GM23248 (cell line): ENCODE measurements at places on chromosomes 3 and 15.
A peak's percentile ranks its signal among the peaks of the same experiment; 100 is the strongest.

GRCh38 chr3:184588776-184589175 lies 27.2 kb downstream of the EPHB3 start:
- DNase-seq: no peak

DNA sequence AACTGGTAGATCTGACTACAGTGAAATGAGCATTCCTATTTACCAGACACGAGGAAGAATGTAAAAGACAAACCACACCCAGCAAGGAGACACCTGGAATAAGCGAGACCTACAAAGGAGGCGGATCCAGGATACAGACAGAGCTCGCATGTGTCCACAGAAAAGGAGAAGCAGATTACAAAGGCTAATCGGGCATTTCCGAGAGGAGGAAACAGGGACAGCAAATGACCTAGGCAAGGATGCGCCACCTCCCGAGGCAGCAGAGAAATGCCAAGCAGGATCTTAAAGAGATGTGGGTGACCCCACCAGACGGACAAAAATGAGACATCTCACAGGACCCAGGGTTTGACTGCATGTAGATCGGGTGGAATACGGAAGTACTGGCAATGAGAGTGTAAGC lies 63.2 kb upstream of the IQSEC1 start:
- DNase-seq: no peak

DNA sequence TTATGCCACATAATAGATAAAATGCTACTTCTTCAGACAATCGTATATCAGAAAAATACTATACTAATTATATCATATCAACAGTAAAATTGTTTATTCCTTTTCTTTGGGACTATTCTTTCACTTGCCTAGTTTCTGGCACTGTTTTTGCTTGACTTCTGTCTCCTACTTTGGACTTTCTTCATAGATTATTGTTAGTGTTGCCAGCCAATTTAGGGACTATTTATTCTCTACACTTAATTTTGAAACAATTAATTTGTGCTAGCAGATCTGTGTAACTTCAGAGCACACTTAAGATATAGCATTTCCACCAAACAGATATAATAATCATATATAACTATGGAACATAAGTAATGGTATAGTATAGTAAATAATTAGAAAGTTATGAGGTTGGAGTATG lies 305.6 kb downstream of the CADM2 start:
- no peak for DNase-seq

- DNase-seq: peak; percentile 89
Observed at GRCh38 chr3:140898340-140899180, 43.1 kb upstream of the SLC25A36 start.

- peak; percentile 19 for DNase-seq
Observed at GRCh38 chr15:100781061-100781960, 98.3 kb upstream of the ALDH1A3 start.

GRCh38 chr15:60351066-60351465 lies 46.7 kb downstream of the ANXA2 start:
- peak; percentile 63 for DNase-seq

- DNase-seq: peak; percentile 69
Observed at GRCh38 chr3:125141596-125142419, 70.7 kb downstream of the SLC12A8 start.

DNA sequence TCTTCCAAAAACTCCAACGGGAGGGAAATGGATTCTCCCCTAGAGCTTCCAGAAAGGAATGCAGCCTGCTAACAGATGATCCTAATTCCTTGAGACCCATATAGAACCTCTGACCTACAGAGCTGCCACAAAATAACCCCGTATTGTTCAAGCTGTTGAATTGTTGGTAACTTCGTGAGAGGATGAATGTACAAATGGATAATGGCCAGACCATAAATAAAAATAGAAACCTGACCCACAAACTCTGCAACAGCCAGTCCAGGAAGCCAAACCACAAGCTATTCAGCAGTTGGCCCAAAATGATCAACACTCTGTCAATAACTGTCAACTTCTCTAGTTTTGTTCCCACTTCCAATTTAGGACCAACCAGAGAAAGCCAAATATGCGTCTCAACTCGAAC lies 414.0 kb upstream of the ZNF717 start:
- DNase-seq: peak; percentile 16

- no peak for DNase-seq
Observed at GRCh38 chr3:177481329-177481728, 284.0 kb upstream of the TBL1XR1 start.

DNA sequence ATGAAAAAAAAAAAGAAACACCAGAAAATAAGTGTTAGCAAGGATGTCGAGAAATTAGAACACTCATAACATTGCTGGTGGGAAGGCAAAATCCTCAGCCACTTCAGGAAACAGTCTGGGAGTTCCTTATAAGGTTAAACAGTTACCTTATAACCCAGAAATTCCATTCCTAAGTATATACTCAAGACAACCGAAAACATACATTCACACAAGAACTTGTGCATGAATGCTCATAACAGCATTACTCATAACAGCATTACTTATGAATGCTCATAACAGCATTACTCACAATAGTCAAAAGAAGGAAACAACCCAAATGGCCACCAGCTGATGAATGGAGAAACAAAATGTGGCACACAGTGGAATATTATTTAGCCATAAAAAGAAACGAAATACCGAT lies 34.8 kb upstream of the DCP1A start:
- peak; percentile 25 for DNase-seq

GRCh38 chr15:25687689-25688088 lies 175.4 kb downstream of the ATP10A start:
- DNase-seq: no peak

GRCh38 chr3:186589121-186589520 lies 18.6 kb downstream of the DNAJB11 start:
- DNase-seq: peak; percentile 61

GRCh38 chr15:89805241-89806209 lies 9.1 kb downstream of the ANPEP start:
- DNase-seq: no peak

GRCh38 chr3:140568842-140569520 lies 108.9 kb upstream of the TRIM42 start:
- no peak for DNase-seq

DNA sequence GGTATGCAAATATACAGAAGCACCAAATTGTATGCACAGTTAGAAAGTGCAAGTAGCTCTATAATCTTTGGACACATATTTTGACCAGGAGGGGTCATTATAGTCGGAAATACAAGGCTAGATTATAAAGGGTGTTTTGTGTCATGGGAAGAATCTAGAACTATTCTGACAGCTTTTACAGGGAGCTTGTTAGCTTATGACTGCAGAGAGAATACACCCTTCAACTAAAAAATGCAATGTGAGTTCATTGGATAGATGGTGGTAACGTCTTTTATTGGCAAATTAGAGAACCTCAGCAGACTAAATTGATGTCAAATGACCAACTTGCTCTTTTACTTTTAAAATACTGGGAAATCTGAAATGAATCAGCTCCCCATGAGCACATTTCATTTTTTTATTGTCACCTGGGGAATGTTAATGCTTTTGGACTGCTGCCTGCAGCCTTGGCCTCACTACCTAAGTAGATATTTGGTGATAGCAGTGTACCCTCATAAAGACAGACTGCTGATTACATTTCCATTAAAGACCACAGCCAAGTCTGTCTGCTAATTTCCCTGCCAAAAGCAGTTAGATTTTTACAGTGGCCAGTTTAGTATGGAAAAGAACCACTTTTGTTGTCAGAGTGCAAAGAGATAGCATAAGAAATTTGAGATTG lies 515.9 kb upstream of the DPPA4 start:
- DNase-seq: no peak

DNA sequence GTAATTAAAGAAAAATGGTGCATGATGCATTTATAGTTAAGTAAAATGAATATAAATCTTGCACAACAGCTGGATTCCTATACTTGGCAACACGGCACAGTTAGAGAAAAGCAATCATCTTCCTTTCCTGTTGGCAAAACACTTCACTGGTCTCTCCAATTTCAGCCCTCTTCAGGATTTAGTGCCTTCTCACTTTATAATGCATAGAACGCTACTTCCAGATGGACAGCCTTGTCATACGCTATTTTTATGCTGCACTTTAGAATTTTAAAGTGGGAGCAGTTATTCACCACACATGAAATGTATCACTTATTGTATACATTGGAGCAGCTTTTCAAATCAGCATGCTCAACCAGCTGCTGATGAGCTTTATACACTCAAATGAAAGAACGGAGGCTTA lies 194.4 kb upstream of the GBE1 start:
- peak; percentile 23 for DNase-seq

- DNase-seq: no peak
Observed at GRCh38 chr15:33045066-33045810, 149.3 kb downstream of the FMN1 start.

GRCh38 chr3:178672275-178672674 lies 136.0 kb downstream of the KCNMB2 start:
- peak; percentile 13 for DNase-seq

DNA sequence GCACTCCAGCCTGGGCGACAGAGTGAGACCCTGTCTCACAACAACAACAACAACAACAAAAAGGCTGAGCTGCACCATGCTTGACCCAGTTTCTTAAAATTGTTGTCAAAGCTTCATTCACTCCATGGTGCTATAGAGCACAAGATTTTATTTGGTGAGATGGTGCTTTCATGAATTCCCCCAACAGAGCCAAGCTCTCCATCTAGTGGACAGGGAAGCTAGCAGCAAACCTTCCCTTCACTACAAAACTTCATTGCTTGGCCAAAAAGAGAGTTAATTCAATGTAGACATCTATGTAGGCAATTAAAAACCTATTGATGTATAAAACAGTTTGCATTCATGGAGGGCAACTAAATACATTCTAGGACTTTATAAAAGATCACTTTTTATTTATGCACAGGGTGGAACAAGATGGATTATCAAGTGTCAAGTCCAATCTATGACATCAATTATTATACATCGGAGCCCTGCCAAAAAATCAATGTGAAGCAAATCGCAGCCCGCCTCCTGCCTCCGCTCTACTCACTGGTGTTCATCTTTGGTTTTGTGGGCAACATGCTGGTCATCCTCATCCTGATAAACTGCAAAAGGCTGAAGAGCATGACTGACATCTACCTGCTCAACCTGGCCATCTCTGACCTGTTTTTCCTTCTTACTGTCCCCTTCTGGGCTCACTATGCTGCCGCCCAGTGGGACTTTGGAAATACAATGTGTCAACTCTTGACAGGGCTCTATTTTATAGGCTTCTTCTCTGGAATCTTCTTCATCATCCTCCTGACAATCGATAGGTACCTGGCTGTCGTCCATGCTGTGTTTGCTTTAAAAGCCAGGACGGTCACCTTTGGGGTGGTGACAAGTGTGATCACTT lies 2.0 kb downstream of the CCR5 start:
- DNase-seq: peak; percentile 66

DNA sequence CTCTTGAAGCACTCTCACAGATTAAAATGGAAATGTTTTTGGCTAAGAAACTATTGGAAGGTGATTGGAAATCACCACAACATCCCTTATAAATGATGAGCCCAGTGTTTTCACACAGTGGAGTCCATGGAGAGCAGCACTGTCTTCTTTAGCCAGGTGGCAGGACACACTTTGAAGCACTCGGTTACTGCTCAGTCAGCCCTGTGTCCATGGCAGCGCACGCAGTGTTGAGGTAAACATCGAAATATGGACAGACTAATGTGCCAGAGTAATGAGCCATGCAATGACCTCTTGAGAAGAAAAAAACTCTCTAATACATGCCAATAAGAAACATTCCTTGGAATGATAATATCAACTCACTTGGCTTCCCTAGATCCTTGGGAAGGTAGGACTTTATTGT lies 66.6 kb downstream of the TGFBR2 start:
- DNase-seq: no peak

DNA sequence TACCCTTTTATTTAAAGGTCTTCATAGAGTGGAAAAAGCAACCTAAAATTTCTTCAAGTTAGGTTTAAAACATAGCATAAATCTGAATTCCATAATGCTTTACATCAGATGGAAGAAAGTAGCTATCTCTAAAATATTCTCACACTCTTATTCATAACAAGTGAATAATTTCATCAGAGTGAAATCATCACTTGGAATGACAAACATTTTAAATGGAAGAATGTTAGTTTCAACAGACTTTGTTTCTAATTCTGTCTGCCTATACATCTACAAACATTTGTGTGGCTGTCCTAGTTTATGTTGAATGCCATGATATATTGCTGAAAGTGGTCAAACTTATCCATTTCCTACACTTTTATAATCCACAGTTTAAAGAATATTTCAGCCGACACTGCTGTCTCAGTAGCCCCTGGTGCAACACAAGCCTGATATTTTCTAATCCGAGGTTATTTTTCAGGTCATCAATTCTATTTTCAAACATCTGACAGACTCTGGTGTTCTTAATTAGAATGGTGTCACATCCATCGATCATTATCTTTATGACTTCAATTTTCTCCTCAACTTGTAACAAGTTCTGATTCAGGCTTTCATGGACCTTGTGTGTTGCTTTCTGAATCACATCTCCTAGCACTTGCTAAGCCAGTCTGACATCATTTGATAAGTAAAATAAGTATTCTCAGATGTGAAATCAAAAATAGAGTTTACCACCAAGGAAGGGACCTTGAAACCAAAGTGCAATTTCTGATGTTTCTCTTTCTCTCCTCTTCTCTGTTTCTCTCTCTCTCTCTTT lies 17.1 kb upstream of the CNTN3 start:
- DNase-seq: peak; percentile 76

GRCh38 chr3:126337980-126338651 lies 19.1 kb downstream of the KLF15 start:
- DNase-seq: no peak

DNA sequence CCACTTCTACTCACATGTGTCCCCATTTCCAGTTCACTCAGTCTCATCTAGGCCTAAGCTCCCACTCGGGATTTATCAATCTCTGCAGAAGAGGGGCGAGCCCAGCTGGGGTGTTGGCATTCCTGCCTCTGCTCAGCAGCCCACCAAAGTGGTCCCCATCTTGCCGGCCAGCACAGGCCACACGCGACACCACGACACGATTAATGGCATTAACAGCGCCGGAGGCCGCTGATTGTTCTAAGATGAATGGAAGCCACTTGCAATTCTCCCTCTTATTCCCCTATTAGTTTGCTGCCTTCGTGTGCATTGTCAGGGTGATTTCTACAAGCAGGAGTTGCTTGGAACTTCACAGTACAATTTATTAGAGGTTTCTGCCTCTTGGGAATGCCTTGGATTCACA lies 477.3 kb downstream of the SHQ1 start:
- no peak for DNase-seq

- peak; percentile 28 for DNase-seq
Observed at GRCh38 chr3:65685621-65686235, 353.0 kb downstream of the MAGI1 start.

DNA sequence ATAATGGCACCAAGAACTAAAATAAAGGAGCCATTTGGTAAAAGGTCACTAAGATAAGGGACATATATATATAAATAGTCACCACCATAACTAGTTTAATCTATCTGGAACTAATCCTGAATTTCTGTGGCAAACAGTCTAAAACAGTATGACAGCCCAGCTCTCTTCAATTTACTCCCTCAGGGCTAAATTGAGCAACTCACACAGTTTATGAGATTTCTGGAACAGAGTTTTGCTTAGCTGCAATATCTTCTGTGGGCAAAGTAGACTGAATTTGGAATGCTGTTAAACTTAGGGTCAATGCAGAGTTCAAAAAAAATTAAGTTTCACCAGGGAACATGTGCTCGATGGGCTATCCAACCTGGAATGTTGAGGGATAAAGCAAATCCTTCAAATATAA lies 70.1 kb upstream of the VEPH1 start:
- DNase-seq: peak; percentile 40

- DNase-seq: peak; percentile 94
Observed at GRCh38 chr3:73419179-73419803, 205.4 kb downstream of the PDZRN3 start.

- no peak for DNase-seq
Observed at GRCh38 chr3:190617185-190617584, 103.3 kb downstream of the IL1RAP start.

- no peak for DNase-seq
Observed at GRCh38 chr3:186352369-186352768, 9.7 kb downstream of the DGKG start.
